ENCODE measurements at places on chromosomes 6 and 20.

GRCh38 chr6:69866351-69866769, at the start of gene COL19A1:
Gene COL19A1, plus strand, starts transcription at chr6:69866556. Its CDS starts 13,012 bp downstream, at chr6:69879568.
- H3K4me1 ChIP-seq = peaks cover 18% of the 10 kb centered on the region
- peaks cover 72% of the 10 kb centered on the region for H3K27me3 ChIP-seq

DNA sequence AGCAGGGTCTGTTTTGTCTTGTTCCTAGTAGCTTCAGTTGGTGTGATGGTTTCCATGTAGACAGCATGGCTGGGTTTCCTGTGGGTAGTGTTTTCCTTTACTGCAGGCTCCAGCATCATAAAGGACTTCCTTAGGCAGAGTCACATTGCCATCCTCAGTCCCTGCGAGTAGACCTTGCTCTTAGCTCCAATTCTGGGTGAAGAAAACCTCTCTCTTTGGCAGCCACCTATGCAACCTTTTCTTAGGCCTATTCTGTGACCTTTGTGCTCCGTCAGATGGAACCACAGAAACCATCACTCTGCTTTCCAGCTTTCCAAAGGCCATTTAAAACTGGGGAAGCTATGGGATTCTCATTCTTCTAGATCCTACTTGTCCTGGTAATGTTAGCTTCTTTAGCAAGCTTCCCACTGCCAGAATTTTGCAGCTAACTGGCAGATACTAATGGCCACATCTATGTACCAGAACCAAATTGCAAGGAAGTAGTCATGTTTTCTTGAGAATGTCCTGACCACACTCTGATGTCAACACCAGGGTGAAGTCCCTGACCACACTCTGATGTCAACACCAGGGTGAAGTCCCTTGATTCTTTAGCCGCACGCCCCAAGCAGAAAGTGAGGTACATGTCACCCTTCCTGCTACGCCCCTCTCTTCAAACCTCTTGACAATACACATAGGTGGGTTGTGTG, 646.6 kb upstream of the HS3ST5 start:
- H3K4me3 ChIP-seq = peak overlapping the region; percentile 37
- no peaks in the 10 kb centered on the region for H3K27me3 ChIP-seq
- H3K27ac ChIP-seq = peak overlapping the region; percentile 97
- H3K36me3 ChIP-seq = peaks cover 3% of the 10 kb centered on the region

DNA sequence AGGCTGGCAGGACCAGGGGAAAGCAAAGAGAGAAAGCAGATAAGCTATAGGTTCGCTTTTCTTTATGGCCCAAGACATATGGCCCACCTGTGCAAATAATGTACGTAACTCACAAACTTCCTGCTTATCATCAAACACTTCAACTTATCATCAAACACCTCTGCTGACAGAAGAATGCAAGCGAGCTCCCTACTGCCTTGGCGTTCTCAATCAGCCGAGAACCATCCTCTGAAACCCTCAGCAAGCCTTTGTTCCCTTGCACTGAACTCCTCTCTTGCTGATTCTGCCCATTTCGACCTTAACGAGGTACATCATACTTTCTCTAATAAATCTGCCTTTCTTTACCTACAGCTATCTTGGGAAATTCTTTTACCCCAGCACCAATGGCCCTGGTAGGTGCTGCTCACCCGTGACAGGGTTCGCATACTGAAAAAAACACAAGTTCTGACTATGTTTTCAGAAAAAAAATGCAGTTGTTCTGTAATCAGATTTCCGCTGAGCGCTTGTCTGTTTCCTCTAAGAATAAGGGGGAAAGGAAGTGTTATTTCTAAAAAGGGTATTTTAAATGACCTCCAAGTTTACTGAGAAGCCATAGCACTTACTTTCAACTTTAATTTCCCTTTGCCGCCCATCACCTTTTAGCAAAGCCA, 28.3 kb downstream of the SERPINB6 start:
- peak overlapping the region; percentile 28 for H3K4me3 ChIP-seq
- peak overlapping the region; percentile 69 for H3K27ac ChIP-seq
- peaks cover 31% of the 10 kb centered on the region for H3K4me1 ChIP-seq
- no peak for DNase-seq
- peaks cover 24% of the 10 kb centered on the region for H3K36me3 ChIP-seq
- H3K27me3 ChIP-seq = peaks cover 9% of the 10 kb centered on the region

DNA sequence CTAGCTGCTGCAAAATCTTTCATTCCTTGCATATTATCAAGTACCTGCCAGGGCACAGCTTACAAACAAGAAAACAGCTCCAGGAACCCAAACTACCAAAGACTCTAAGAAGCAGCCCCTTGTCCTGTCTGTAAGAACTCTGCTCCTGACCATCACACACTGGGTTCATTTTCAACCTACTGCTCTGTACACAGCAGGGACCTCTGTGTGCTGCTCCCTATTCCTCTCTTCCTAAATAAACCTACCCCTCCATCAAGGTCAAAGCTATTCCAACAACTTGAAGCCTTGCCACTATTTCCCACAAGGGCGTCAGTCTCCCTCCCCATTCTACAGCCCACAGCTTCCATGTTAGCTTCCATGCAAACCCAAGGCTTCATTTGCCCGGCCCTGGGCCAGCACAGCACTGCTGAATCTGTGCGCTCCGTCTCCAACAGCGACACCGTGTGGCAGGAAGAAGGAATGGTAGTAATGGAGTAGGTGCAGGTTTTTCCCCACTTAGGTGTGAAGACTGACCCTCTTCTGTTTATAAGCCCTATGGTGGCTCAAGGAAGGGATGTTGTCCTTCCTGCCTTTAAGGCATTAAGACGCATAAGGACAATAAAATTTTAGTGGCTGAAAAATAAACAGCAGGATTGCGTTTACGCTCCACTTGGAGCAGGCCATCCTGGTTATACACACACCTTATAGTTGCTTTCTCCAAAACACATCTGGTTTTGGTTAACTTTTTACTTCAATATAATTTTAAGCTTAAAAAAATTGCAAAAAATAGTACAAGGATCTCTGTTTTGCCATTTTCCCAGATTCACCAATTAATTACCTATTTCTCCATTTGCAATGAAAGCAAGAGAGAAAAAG, 115.2 kb upstream of the NXT1 start:
- no peaks in the 10 kb centered on the region for H3K4me1 ChIP-seq
- H3K36me3 ChIP-seq = no peaks in the 10 kb centered on the region
- no peak overlapping the region for H3K4me3 ChIP-seq
- peaks cover 21% of the 10 kb centered on the region for H3K27me3 ChIP-seq
- peak; percentile 84 for DNase-seq

DNA sequence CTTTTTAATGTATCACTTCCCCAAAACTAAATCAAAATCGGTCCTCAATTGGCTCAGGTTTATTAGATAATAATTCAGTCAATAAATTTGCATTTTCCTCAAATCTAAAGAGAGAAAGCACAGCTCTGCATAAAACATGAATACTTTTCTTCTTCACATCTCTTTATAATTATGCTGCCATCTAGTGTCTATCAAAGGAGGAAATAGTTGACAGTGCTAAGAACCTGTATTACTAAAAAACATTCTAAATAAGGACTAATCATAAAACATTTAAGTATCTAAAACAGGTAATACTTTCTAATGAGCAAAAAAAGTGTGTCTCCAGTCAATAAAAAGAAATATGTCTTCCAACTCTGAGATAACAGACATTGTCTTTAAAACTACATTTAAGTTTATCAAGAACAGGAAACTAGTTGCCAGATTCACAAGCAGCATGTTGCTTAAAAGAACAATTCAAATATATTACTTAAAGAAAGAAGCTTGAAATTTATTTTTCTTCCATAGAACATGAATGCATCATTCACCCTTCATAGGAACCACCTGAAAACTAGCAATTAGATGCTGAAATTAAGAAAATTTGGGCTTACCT, 56.5 kb upstream of the DST start:
- peaks cover 6% of the 10 kb centered on the region for H3K27me3 ChIP-seq
- DNase-seq = no peak
- H3K4me3 ChIP-seq = no peak overlapping the region

DNA sequence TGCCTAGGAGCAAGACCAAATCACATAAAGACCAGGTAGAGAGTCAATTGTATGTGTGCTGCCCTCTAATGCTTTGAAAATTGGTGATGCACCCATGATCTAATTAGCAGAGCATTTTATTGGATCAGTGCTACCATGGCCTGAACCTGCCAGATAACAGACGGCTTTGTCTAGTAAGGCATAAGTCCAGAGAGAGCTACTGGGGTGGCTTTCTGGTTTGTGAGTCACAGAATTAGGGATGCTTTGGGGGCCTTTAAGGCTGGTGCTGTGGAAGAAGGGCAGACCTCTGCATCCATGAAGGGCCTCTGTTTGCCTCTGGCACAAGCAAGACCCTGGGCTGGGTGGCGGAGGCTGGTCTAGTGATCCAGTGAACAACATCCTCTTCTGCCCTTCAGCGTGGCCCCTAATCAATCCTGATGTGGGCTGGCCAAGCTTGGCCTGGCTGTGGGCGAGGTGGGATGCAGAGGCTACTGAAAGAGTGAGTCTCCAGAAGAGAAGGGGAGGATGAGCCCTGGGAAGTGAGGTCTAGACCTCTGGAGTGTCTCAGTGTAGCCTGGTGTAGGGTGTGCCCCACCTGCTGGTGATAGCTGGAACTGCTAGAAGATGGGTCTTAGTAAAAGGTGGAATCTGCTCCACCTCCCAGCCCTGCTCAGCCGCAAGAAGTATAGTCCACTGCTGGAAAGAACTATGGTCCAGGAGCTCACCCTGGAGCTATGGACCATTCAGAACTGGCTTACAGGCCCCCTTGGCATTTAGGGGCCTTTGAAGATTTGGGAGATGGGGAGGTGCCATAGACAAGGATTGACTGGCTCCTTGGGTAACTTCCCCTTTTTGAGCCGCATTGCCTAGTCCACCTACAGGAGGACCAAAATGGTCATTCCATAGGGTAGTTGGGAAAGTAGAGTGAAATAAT, 36.7 kb upstream of the AAR2 start:
- peak; percentile 92 for DNase-seq
- no peaks in the 10 kb centered on the region for H3K36me3 ChIP-seq
- H3K27me3 ChIP-seq = peaks cover 11% of the 10 kb centered on the region
- H3K27ac ChIP-seq = no peak overlapping the region
- peaks cover 5% of the 10 kb centered on the region for H3K4me1 ChIP-seq

DNA sequence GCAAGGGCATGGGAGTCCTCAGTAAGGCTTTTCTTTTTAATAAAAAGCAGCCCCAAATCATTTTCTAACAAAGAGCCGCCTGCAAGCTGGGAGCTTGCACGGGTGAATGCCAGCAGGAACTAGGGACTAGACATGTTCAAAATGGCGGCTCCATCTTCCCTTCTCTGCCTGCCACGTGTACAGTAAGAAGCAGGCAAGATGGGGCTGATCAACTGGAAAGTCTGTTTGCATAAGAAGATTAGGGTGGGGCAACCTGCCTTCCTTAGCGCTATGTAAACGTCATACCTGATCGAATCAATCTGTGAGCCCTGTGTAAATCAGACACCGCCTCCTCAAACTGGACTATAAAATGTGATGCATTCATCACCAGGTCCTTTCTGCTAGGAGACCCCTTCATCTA, 299.4 kb upstream of the SOX4 start:
- no peak for DNase-seq
- H3K27ac ChIP-seq = no peak overlapping the region
- no peaks in the 10 kb centered on the region for H3K4me1 ChIP-seq
- no peaks in the 10 kb centered on the region for H3K36me3 ChIP-seq
- peaks cover 7% of the 10 kb centered on the region for H3K27me3 ChIP-seq

DNA sequence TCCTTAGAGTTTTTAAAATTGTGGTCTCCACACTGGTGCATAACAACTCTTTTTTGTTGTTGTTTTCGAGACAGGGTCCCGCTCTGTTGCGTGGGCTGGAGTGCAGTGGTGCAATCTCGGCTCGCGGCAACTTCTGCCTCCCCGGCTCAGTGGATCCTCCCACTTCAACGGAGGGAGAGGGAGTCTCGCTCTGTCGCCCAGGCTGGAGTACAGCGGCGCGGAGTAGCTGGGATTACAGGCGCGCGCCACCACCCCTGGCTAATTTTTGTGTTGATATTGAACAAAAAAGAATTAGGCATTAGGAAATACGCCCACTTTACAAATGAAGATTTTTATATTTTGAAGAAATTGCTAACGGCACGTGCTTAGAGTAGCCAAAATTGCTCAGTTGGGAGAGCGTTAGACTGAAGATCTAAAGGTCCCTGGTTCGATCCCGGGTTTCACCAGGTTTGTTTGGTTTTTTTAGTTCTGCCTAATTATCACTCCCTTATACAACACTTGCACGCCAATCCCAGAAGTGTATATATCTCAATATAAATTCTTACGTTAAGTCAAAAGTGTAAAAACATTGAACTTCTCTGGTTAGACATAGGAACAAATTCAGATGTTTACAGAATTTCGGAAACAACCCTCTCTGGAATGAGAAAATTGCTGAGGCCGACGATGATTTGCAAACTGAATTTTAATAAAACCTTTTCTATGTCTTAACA, 159.6 kb downstream of the TRIM27 start:
- peaks cover 44% of the 10 kb centered on the region for H3K27me3 ChIP-seq
- no peaks in the 10 kb centered on the region for H3K4me1 ChIP-seq
- no peaks in the 10 kb centered on the region for H3K36me3 ChIP-seq
- no peak overlapping the region for H3K27ac ChIP-seq

- no peaks in the 10 kb centered on the region for H3K27me3 ChIP-seq
- DNase-seq = no peak
- no peak overlapping the region for H3K4me3 ChIP-seq
- no peaks in the 10 kb centered on the region for H3K4me1 ChIP-seq
Observed at GRCh38 chr6:115404446-115404845, 656.2 kb downstream of the FRK start.
